NCI-H187 (cell line): ENCODE measurements at places on chromosomes 3 and 15.
A peak's percentile ranks its signal among the peaks of the same experiment; 100 is the strongest.

- DNase-seq, result no peak
Observed at GRCh38 chr15:40307421-40308211, at the start of gene PLCB2. TSS of gene PLCB2 (minus strand) at chr15:40307935. CDS start at chr15:40307672, 263 bp downstream.

DNA sequence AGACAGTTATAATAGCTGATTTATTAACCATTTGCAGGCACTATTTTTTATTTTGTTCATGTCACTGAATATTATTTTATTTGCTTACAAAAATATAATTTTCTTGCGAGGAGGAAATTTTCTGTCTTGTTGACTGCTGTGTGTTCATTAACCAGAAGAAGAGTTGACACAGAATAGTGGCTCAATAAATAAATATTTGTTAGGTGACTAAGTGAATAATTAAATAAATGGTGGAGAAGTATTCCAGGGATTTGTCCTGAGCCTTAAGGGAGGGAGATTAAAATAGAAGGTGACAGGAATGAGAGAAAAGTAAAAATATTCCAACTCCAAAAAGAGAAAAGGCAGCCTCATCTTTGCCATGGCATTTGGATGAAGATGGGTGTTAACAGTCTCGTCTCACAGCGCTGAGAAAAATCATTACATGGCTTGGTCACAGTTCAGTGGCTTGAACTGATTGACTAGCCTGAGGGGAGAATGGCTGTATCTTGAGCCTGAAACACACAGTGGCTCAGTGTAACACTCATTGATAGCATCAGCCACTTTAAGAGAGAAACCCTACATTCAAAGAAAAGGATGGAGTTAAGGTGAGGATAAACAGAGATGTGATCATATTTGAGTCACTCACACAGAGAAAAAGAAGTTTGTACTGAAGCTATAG lies 449.9 kb upstream of the NAALADL2 start:
- DNase-seq, result no peak

DNA sequence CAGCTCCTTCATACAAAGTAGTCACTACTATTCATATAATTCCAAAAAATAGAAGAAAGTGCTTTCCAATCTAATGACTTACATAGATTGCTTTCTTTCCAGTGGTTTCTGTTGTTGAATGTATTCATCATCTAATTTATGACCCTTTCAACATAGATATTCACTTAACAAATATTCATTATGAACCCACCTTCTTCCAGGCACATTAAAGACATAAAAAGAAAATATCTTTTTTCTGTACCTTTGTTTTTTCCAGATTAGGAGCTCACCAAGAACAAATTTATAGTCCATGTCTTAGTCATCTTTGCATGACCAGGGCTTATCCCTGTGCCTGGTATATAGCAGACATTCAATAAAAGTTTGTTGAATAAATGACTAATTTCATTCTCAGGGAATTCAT lies 32.4 kb upstream of the PDZRN3 start:
- DNase-seq, result no peak

DNA sequence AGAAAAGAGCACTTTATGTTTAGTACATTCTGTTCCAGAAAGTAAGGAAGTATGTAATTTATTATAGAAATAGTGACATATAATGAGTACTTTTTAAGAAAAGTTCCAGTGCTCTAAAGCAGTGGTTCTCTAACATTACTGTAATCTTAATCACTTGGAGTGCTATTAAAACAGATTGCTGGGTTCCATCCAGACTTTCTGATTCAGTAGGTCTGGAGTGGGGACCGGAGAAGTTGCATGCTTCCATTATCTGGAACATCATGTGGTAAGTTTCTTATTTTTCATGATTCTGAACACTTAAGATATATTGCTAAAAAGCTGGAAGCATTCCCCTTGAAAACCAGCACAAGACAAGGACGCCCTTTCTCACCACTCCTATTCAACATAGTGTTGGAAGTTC lies 47.5 kb upstream of the ARL14 start:
- no peak for DNase-seq

DNA sequence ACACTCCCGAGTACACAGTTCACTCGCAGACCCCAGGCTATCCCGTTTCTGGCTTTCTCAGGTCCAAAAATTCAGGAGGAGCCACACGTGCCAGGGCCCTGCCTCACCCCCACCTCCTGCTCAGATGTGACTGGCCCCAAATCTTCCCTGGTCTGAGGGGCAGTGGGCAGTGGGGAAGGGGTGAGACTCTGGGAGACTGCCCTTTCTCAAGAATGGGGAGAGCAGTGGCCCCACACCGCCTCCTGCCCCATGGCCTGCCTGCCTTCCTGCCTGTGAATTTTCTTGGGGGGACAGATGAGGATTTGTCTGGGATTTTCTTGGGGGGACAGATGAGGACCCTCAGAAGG lies 174.6 kb downstream of the MEGF11 start:
- DNase-seq, result no peak

GRCh38 chr15:52086011-52086786 lies 26.4 kb downstream of the BCL2L10 start:
- DNase-seq, result no peak

DNA sequence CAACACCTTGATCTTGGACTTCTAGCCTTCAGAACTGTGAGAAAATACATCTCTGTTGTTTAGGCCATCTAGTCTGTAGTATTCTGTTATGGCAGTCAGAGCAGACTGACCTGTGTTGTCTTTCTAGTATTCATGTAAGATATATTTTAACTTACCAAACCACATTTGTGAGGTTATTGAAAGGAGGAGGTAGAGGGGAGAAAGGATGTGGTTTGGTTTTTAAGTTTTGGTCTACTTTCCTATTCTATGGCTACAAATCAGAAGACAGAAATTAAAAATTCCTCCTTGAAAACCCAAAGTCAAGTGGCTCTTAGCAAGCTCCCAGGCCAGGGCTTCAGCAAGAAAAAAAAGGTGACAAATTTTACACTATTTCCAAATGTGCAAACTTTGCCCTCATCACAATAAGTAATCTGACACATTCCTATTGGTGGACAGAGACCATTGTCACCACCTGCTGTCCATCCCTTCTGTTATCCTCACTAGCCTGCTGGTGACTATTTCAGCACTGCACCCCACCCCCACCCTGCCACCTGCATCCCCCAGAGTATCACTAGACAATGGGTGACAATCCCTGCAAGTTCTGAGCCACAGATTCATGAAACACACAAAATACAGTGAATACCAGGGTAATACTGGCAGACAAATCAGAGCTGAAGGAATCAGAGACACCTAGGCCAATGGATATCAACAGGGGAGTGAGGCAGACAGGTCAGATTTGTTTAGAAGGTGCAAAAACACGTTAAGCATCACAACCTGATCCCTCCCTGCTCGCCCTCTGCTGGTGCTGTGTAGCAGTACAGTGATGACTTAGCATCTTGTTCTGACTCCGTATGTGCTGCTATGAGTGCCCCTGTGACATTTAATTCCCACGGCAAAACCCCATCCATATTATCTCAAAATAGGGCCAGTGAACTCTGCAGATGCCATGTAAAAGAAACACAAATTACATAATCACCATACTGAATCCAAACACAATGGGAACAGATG lies 79.0 kb upstream of the DCLK3 start:
- peak; percentile 6 for DNase-seq
